ENCODE measurements at places on chromosomes 3 and 15. TPM values are rescaled to one million over a fixed set of nuclear protein-coding genes. Genes with fewer than 3 reads are reported as not detected.

DNA sequence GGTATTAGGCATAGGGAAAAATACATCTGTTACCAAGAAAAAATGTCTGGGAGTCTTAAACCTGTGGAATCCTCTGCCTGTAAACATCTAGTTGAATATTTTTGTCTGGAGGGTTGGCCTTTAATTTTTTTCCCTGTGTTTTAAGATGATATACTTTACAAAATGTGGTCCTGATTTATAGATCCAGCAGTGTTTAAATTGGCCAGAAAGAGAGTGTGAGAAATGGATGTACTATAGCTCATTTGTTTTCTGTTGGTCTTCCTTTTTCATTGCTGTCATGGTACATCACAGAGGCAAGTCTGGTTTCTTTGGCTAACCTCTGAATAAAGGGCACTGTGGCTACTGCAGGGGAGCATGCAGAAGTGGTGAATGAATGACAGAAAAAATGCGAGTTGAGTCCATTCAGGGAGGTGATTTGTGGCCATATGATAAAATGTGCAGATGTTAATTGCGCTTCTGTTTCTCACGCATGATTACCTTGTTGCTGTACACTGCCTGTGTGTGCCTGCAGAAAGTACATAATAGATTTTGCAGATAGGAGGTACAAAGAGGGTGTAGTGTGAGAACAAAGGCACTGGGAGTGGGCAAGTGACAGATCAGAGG lies 150.0 kb downstream of the NFKBIZ start:
- no peak for DNase-seq

DNA sequence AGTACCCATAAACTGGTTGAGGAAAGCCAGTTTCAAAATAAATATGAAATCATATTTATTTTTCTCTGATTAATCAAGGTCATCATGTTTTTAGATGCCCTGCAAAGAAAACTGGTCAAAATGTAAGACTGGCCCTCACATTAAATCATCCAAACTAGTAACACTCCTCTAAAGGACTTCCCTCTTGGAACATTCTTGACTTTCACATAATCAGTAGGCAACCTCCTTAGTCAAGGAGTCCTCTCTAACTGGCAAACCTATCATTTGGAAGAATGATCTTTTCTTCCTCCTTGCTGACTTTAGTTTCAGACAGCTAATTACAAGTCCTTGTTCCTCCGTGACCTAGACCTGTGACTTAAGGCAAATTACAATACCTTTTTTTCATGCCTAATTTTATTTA lies 82.5 kb upstream of the DCBLD2 start:
- DNase-seq = no peak

GRCh38 chr3:10609134-10609533 lies 103.7 kb upstream of the ATP2B2 start:
- DNase-seq = no peak

DNA sequence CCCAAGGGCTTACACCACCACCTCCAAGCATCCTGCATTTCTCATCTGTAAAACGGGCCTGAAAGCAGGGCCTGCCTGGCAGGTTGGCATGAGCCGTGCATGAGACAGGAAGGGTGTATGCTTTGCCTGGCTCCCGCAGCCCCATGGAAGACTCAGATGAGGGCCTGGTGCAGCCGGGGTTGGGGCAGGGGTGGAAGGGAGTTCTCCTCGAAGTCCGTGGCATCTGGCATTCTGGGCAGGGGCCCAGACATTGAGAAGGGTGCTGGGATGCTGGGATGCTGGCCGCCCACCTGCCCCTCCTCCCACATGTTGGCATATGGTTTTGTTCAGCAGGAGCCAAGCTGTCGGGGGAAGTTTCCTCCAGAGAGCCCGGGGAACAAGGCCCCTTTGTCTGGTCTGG lies 13.0 kb upstream of the FBLN2 start:
- no peak for DNase-seq

DNA sequence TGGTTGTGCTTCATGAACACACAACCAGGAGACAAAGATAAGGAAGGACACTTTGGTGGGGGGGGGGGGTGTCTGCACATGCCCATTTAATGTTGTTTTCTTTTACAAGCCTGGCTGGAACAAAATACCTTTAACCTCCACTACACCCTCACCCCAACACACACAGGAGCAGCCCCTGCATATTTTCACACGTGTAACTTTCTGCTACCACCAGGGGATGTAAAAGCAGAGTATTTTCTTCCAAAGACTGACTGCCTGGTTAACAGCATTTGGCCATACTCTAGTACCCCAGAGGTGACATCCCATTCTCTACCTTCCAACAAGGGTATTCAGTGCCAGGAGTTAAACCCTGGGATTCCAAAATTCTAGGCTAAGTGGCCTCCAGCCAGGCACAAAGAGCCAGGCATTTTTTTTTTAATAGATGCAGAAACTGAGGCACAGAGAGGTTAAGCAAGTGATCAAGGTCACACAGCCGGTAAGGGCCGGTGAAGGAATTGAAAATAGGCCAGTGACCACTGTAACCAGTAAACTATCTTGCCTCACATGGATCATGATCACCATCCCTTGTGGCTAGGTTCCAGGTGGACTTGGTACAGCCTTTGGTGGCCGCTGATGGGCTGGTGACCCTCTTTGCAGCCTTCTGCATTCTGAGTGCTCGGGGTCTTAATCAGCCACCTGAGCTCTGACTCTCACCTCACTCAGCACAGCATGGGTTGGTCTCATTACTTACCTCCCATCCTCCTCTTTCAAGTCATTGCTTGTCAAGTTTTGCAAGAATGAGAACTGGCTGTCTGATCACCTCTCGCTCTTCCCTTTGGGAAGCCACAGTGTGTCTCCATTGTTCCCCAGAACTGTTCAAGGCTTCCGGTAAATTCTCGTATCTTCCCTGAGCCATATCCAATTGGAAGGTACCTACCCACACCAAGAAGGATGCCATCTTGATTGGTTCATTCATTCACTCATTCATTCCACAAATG lies 20.4 kb downstream of the MAGI1 start:
- no peak for DNase-seq

The TRH gene
- 0.16 TPM for total RNA-seq

DNA sequence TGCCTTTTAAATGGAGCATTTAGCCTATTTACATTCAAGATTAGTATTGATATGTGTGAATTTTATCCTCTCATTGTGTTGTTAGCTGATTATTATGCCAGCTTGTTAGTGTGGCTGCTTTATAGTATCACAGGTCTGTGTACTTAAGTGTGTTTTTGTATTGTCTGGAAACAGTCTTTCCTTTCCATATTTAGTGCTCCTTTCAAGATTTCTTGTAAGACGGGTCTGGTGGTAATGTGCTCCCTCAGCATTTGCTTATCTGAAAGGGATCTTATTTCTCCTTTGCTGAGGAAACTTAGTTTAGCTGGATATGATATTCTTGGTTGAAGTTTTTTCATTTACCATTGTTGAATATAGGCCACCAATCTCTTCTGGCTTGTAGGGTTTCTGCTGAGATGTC lies 549.0 kb downstream of the EPHA3 start:
- DNase-seq = no peak

GRCh38 chr15:92021792-92022191 lies 168.3 kb downstream of the SLCO3A1 start:
- DNase-seq = no peak

DNA sequence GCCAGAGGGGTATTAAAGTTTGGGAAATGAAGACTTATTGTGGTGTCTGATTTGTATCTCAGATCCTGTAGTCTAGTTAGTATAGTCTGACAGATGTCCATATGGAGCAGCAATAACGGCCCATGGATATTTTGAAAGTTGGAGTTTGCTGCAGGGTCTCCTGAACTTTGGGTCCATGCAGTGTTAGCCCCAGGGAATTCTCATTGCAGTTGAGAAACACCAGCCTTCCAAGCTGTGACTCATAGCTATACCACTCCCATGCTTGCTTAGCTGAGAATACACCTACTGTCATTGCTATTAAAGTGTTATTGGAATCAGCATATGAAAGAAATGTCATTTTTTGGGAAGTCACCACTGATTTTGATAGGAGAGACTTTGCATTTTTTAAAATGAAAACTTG lies 29.2 kb downstream of the TMOD2 start:
- DNase-seq = no peak

DNA sequence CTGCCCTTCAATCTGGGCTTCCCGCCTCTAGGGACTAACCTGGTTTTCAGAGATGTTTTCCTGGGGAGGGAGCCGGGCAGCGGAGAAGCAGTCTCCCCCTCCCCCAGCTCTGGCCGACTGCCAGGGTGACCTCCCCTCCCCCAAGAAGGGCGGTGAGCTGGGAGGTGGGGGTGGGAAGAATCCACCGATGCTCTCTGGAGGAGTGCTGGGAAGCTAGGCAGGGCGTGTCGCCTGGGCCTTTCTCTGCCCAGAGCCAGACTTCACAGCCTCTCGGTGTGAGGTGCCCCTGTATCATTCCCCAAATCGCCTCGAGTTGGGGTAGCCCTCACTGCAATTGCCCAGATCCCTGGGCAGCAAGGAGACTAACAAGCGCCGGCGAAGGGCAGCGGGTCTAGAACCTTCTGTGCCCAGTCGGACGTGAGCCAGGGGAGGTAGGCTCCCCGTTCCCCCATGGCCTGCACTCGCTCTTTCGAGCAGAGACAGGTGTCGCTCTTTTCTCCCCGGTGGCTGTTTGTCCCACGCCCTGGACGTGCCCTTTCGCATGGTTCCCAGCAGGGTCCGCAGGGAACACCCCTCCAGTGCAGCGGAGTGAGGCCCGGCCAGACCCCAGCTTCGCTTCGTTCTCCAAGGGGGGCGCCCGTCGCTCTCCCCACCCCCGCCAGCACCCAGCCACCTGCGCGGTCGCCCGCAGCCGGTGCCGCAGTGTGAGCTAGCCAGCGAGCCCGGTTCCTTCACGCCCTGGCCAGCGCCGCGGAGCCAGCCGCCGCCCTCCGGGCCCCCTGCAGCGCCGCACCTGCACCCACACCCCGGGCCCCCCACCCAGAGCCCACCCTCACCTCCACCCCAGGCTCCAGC lies 1.1 kb downstream of the RAB6B start:
- no peak for DNase-seq

GRCh38 chr3:107833043-107833442 lies 257.8 kb downstream of the CD47 start:
- no peak for DNase-seq

The KLF13 gene
- total RNA-seq = 24.3 TPM

GRCh38 chr3:127304121-127304744 lies 16.4 kb upstream of the PRR20G start:
- DNase-seq = peak; percentile 13

The MBNL1 gene
- total RNA-seq = 300 TPM

DNA sequence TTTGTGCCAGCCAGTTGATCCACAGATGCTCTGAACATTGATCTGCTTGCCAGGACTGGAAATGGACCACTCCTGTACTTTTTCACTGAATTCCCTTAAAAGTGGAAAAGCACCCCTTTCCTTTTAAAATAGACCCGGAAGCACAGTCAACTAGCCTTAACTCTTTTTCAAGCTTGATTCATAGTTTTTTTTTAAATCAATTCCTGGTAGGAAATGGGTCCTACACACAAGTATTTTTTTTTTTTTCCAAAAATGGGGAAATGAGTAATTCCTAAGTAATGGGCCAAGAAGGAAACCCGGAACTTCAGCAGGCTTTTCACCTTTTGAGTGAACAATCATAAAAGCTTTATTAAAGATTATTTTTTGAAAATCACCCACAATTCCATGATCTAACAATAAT lies 234.4 kb upstream of the ADAMTS9 start:
- DNase-seq = no peak

DNA sequence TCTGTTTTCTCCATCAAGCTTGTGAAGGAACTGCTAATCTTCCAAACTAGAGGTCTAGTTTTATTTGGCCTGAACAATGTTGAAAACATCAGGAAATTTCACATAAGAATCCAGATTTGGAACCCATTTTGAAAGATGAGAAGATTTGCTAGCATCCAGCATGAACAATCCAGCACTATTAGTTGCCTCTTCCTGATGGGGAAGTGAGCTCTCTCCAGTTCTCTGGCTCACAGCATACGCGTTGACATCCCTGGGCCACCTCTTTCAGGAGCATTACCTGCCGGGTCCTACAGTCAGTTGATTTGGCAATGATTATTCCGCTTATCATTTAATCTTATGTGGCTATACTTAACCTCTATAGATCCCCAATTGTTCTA lies 10.9 kb downstream of the GPR87 start:
- no peak for DNase-seq

DNA sequence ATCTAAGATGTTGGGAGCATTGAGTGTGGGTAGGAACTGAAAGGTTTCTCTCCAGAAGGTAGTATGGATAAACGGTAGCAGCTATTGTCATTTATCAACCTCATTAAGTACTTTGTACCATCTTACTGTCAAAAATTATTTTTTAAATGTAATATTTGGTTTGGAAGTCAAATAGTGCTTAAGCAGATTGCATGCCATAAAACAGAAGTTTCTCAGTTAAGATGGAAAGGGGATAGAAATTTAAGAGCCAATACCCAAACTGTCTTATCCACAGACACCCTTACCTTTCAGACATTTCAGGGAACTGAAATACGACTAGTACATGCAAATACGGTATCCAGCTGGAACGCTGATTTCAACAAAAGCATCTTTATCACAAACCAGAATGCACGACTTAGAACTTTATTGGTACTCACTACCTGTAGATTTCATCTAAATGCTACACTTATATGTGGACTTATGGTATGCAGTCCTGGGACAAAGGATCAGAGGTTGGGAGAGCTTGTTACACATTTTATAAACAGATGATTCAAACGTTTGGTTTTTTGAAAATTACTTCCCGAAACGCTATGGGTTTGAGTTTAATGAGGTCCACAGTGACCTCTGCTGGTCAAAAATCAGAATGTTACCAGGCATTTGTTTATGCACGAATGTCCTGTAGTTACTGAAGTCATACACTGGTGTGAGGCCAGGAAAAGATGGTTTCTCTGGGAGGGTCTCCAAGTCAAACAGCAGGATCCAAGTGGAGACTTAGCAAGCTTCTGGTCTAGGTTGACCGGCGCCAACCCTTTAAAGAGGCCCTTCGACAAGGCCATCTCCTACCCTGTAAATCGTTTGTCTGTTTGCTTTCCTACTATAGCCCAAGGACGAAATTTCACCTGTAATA lies 45.7 kb upstream of the DUT start:
- peak; percentile 84 for DNase-seq

The FOXB1 gene
- total RNA-seq = not detected

DNA sequence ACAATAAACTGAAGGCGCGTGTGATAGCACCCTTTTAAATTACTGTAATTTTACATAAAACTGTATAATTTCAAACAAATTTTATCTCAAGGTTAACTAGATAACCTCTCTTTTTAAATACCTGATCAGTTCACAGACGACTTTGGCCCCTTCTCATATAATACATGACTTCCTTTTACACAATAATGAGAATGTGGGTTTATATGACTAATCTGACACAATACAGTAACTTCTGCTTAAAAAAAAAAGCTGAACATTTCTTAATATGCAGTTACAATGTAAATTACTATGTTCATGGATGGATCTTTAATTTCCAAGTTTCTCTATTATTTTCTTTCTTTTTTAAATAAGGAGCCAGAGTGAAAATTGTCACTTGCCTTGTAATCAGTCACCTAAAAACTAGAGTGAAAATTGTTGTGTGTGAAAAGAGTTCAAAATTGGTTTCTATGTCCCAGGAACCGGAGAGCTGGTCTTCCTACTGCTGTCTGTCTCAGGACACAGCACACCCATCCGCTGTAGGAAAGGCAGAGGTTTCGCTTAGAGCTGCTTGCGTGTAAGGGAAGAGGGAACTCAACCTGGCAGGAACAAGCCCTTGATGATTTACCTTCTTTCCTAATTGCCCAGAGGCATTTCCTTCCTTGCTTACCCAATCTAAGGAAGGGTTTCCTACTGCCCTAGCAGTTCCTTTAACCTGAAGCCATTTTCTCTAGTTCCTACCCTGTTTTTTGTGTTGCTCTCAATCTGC lies 33.3 kb downstream of the PLD1 start:
- DNase-seq = no peak

GRCh38 chr3:156816091-156816793 lies 9.9 kb upstream of the LEKR1 start:
- no peak for DNase-seq
